ENCODE measurements at places on chromosomes 3 and 15.

DNA sequence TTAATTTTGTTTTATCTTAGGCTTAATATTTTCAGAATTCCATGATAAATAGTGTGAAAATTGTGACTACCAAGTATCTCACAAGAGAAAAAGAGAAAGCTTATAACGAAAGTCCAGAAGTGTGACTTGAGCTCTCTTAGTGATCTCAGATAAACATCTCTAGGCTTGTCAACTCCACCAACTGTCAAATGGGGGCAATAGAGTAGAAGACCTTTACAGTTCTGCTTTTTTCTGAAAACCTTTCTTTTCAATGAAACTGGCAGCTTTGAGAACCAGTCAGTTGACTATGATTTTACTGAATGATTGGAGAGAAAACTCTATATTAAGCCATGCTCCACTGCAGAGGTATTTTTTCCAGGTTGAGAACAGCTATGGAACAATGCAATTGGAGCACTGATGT, 119.2 kb upstream of the TP63 start:
- no peak for DNase-seq

- DNase-seq: no peak
Measured at GRCh38 chr3:25433868-25434267, 5.8 kb downstream of the RARB start.

DNA sequence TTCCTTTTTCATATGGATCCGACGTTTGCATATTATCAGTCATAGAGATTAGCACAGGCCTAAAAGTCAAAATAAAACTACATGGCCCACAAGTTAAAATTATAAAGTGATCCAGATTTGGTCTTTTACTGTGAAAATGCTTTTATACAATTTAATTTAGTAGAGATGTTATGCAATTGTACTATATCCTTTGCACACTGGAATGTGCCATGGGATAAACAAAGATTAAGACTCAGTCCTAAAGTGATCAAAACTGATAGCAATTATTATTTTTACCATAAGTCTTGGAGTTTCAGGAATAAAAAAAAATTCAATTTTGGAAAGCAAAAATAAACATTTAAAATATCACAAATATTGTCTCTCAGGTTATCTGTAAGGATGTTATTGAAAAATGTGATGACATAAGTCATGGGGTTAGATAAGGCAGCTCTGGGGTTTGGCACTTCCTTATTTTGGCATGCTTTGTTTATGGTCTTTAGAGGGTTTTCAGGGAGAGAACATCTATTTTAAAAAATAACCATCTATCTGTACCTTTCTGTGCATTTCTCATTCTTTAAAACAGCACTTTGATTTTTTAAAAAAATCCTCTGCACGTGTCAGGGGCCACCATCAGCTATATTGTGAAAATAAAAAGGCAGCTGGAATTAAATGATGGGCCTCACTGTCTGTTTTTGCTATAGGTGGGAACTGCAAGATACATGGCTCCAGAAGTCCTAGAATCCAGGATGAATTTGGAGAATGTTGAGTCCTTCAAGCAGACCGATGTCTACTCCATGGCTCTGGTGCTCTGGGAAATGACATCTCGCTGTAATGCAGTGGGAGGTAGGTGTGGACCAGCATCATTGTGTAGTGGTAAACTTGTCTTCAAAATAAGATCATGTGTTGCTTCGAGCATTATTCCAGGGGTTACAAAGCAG, 67.3 kb downstream of the TGFBR2 start:
- DNase-seq: no peak

GRCh38 chr3:44890852-44891251, 16.4 kb downstream of the TGM4 start:
- DNase-seq: no peak

- DNase-seq: no peak
Measured at GRCh38 chr3:42569593-42570142, 12.1 kb downstream of the SEC22C start.

GRCh38 chr3:190024912-190025311, 95.8 kb downstream of the P3H2 start:
- no peak for DNase-seq

DNA sequence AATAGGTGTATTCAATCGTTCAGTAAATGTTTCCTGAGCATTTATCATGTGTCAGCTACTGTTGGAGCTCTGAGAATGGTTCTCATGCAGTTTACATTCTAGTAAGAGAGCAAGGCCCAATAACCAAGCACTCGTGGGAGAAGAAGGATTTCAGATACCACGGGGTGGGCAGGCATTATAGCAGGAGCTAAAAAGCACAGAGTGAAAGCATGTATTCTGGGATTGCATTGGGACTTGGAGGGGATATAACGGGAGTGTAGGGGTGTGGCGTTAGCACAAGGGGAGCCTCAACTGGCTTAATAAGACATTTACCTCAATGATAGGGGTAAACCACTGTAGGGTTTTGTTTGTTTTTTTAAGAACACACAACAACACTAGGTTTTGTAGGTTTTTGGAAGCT, 1.6 kb upstream of the SIAH2 start:
- no peak for DNase-seq

GRCh38 chr3:66133050-66133757, 87.6 kb upstream of the SLC25A26 start:
- DNase-seq: no peak

- DNase-seq: no peak
Measured at GRCh38 chr3:31531452-31531991, 1.2 kb upstream of the STT3B start.

GRCh38 chr15:85691350-85692240, 103.1 kb downstream of the KLHL25 start:
- no peak for DNase-seq

DNA sequence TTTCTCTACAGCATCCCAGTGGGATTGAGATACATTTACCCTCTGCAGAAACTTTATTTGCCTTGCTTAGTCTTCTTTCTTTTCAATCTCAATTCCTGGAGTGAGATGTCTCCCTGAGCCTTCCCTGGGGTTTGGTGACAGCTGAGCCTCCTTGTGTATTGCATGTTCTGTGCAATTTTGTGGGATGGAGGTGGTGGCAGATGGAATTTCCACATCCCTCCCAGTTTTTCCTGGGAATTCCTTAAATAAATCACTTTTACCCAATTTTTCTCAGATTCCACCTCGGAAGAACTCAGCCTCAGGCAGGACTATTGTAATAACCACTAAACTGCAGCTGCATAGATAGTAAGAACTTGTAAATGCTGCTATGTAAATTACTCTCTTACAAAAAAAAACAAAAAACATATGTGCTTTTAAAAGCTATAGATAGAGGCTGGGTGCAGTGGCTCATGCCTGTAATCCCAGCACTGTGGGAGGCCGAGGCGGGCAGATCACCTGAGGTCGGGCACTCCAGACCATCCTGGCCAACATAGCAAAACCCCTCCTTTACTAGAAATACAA, 88.5 kb upstream of the ABHD17C start:
- no peak for DNase-seq

GRCh38 chr3:102790747-102791325, 356.0 kb downstream of the ZPLD1 start:
- DNase-seq: no peak
